ENCODE measurements at places on chromosomes 6 and 20. TPM values are rescaled to one million over a fixed set of nuclear protein-coding genes. Genes with fewer than 3 reads are reported as not detected.

BPI gene
- not detected for total RNA-seq

C20orf144 gene
- not detected for total RNA-seq

KIFC1 gene
- total RNA-seq: 1.8 TPM

GPR63 gene
- total RNA-seq: 1.8 TPM

DEFB124 gene
- total RNA-seq: not detected

SLC32A1 gene
- not detected for total RNA-seq

SPTLC3 gene
- 4.6 TPM for total RNA-seq

ZNF318 gene
- 19.1 TPM for total RNA-seq

ETV7 gene
- total RNA-seq: 0.55 TPM

ABT1 gene
- total RNA-seq: 10.2 TPM

HCRTR2 gene
- not detected for total RNA-seq

RSPO3 gene
- total RNA-seq: 1.6 TPM

FAM229B gene
- 13.8 TPM for total RNA-seq

PPP1R16B gene
- 4.2 TPM for total RNA-seq

C6orf163 gene
- total RNA-seq: 2.9 TPM

MATN4 gene
- not detected for total RNA-seq

PRDM13 gene
- total RNA-seq: not detected

OXT gene
- not detected for total RNA-seq

RING1 gene
- total RNA-seq: 18.1 TPM

TRIM31 gene
- not detected for total RNA-seq
